ENCODE measurements at places on chromosomes 1 and 21. TPM values are rescaled to one million over a fixed set of nuclear protein-coding genes. Genes with fewer than 3 reads are reported as not detected.

DNA sequence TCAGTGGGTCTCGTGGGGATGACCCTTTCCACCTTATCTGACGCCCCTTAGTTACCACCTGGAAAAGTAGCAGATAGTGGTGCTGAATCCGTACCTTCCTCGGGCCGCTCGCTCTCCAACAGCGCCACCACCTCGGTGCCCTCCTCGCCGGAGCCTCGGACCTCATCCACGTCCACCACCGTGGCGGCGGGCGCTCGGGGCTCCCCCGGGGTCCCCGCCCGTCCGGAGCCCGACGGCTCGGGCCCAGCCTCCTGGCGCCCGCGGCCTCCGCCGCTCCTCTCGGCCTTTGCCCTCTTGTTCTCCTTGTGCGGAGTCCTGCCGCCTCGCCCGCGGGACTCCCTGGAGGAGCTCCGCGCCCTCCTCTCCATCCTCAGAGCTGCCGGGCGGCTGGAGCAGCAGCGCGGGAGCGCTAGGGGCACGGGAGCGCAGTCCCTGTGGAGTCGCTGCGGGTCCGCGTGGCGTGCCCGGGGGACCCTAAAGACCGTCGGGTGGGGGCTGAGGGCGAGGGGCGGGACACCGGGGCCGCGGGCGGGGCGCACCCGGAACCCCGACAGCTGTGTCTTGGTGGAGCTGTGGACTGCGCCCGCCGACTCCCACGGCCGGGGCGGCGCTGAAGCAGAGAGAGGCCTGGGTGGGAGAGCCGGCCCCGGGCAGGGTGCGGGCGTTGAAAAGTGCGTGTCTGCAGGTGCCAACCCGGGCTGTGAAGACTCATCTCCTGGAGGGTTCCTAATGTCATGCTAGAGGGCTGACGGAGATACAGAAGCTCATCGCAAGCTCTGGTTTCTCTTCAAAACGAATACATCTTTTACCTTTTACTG lies at the start of gene NPHS2:
Gene NPHS2 (minus strand): TSS at position 452 of the 818 bp plus-strand sequence. CDS start 84 bp downstream, at position 368.
- H3K4me1 ChIP-seq, result no peaks in the 10 kb centered on the region
- H3K36me3 ChIP-seq, result no peaks in the 10 kb centered on the region
- no peak within 1 kb of the TSS for H3K27ac ChIP-seq
- peaks cover 19% of the 10 kb centered on the region for H3K27me3 ChIP-seq
- no peak for DNase-seq

The ECE1 gene
- 28.5 TPM for total RNA-seq

The FAM177B gene
- not detected for total RNA-seq

- peaks cover 30% of the 10 kb centered on the region for H3K4me1 ChIP-seq
- peak overlapping the region; percentile 94 for H3K27ac ChIP-seq
- no peaks in the 10 kb centered on the region for H3K36me3 ChIP-seq
- H3K4me3 ChIP-seq, result peak overlapping the region; percentile 61
These were observed 585 bp upstream of the GLRX2 start for GRCh38 chr1:193105821-193106177.

Measured in gastrocnemius medialis (tissue), 4 donors.